Muscle of leg (tissue), 16 donors: ENCODE measurements at places on chromosomes 11 and 22. TPM values are rescaled to one million over a fixed set of nuclear protein-coding genes. Genes with fewer than 3 reads are reported as not detected.
A peak's percentile ranks its signal among the peaks of the same experiment; 100 is the strongest.

- H3K27me3 ChIP-seq, result peaks cover 66% of the 10 kb centered on the region
- no peak overlapping the region for H3K27ac ChIP-seq
- H3K36me3 ChIP-seq, result no peaks in the 10 kb centered on the region
- H3K4me1 ChIP-seq, result peaks cover 17% of the 10 kb centered on the region
- no peak for DNase-seq
These were observed 14.7 kb downstream of the EPS8L2 start for GRCh38 chr11:720642-721246.

- no peak overlapping the region for H3K27ac ChIP-seq
- no peak for DNase-seq
- no peak overlapping the region for H3K4me3 ChIP-seq
- no peaks in the 10 kb centered on the region for H3K36me3 ChIP-seq
- H3K4me1 ChIP-seq, result no peaks in the 10 kb centered on the region
These were observed 112.3 kb downstream of the INSC start for GRCh38 chr11:15227011-15227410.

DNA sequence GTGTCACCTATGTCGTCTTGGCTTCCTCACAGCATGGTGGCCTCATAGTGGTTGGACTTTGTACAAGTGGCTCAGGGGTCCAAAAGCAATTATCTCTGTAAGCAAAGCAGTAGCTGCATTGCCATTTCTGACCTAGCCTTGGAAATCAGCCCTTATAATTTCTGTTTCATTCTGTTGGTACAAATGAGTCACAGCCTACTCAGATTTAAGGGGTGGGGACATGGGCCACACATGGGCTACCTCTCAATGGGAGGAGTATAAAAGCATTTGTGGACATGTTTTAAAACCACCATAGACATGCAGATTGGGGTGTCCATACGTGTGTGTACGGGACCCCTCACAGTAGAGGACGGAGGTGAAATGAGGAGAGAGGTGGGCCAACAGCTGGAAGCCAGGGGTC, 41.6 kb downstream of the CHRDL2 start:
- H3K27me3 ChIP-seq, result peaks cover 10% of the 10 kb centered on the region
- H3K27ac ChIP-seq, result no peak overlapping the region
- no peak overlapping the region for H3K4me3 ChIP-seq

DNA sequence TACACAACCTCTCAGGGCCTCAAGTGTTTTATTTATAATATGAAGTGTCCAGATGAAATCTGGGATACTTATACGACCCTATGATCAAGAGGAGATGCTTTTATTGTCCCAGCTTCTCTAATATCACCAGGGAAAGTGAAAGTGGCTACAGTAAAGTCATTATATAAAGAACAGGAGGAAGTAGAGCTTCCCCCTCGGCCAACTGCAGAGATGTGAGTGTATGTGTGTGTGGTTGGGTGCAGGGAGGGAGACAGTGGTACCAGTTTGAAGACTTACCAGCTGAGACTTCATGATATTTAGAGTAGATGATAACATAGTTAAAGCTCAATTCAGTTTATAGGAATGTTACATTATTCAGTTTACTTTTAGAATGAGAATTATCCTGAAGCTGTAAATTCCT, 373.6 kb upstream of the DDI1 start:
- no peak for DNase-seq
- no peaks in the 10 kb centered on the region for H3K4me1 ChIP-seq
- H3K27me3 ChIP-seq, result no peaks in the 10 kb centered on the region
- no peaks in the 10 kb centered on the region for H3K36me3 ChIP-seq
- H3K27ac ChIP-seq, result no peak overlapping the region

GRCh38 chr11:27972522-27973170, 135.3 kb downstream of the KIF18A start:
- DNase-seq, result no peak
- no peaks in the 10 kb centered on the region for H3K27me3 ChIP-seq
- no peaks in the 10 kb centered on the region for H3K4me1 ChIP-seq
- H3K36me3 ChIP-seq, result no peaks in the 10 kb centered on the region
- no peak overlapping the region for H3K27ac ChIP-seq

- DNase-seq, result no peak
- H3K27ac ChIP-seq, result no peak overlapping the region
- peaks cover 13% of the 10 kb centered on the region for H3K4me1 ChIP-seq
- H3K27me3 ChIP-seq, result peaks cover 2% of the 10 kb centered on the region
- no peak overlapping the region for H3K4me3 ChIP-seq
- no peaks in the 10 kb centered on the region for H3K36me3 ChIP-seq
These were observed 40.0 kb downstream of the COMMD9 start for GRCh38 chr11:36249246-36249645.

- no peak overlapping the region for H3K27ac ChIP-seq
- no peaks in the 10 kb centered on the region for H3K36me3 ChIP-seq
- peaks cover 40% of the 10 kb centered on the region for H3K4me1 ChIP-seq
- no peak overlapping the region for H3K4me3 ChIP-seq
These were observed 95.3 kb upstream of the FGF3 start for GRCh38 chr11:69914286-69915150.

DNA sequence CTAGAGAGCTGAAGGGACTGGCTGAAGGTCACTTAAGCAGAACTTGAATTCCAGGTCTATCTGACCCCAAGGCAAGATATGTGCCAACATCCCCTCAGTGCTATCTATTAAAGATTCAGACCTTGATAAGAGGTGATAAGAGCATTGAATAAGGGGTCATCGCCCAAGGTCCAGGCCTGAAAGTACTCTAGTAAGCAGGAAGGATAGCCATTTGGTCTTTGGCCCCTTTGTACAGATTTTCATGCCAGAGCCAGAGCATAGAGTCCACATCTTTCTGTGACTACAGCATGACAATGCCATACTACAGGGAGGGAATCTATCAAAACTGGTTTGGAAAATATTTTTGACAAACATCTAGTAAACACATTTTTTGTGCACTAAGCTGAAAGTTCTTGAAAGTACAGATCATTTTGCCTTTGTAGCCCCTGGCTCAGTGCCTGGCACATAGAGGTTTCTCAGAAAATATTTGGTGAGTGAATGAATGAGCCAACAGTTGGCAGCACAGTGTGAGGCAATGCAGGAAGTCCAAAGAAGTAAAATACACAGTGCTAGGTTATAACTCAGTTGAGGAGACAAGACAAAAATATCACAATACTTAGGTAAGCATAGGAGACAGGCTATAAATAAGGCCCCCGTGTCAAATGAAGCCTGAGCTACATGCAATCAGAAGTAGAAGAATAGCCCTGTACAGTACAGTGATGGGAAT, 15.1 kb upstream of the RRAS2 start:
- no peaks in the 10 kb centered on the region for H3K36me3 ChIP-seq
- H3K4me3 ChIP-seq, result no peak overlapping the region
- H3K27me3 ChIP-seq, result peaks cover 2% of the 10 kb centered on the region
- no peak overlapping the region for H3K27ac ChIP-seq
- peak; percentile 28 for DNase-seq

DNA sequence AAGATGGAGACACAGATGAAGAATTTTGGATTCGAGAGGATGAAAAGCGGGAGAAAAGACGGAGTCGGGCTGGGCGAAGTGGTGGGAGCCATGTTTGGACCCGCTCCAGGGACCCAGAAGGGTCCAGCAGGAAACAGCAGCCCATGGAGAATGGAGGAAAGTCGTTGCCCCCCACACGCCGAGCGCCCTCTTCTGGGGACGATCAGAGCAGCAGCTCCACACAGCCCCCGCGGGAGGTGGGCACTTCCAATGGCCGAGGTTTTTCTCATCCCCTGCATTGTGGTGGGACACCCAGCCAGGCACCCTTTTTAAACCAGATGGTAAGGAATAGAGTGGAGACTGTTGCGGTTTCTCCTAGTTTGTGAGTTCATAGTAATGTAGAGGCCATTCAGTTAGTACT, 22.8 kb upstream of the SLC25A18 start:
- H3K27ac ChIP-seq, result no peak overlapping the region
- H3K36me3 ChIP-seq, result peaks cover 47% of the 10 kb centered on the region
- peaks cover 3% of the 10 kb centered on the region for H3K4me1 ChIP-seq

GRCh38 chr22:39746600-39747262, 146.8 kb downstream of the ENTHD1 start:
- H3K36me3 ChIP-seq, result no peaks in the 10 kb centered on the region
- peaks cover 16% of the 10 kb centered on the region for H3K27me3 ChIP-seq
- no peak for DNase-seq
- H3K4me3 ChIP-seq, result no peak overlapping the region

GRCh38 chr11:77322506-77322905, 21.0 kb upstream of the GDPD4 start:
- peak; percentile 59 for DNase-seq
- peaks cover 11% of the 10 kb centered on the region for H3K36me3 ChIP-seq
- H3K27ac ChIP-seq, result no peak overlapping the region
- no peaks in the 10 kb centered on the region for H3K4me1 ChIP-seq

DNA sequence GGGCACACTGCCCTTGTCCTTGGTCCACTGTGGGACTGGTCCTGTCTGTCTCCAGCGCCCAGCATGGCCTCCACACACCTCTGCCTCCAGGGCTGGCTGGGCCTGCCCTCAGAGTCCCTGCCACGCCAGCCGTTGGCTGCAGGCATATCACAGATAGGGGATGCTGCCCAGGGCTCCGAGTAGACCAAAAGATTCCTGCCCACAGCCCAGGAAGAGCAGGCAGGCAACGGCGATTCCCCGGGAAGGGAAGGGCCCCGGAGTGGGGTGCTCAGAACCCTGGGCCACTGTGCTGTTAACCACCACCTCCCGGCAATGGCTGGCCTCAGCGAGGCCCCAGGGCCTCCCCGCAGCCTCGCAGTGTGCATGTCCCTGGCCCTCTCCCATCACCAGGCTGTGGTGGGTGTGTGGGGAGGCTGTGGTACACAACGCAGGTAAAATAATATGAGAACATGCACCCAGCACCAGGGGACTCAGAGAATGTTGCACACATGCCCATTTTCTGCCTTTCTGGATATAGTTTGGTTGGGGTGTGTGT, 2.2 kb downstream of the IFITM5 start:
- peaks cover 15% of the 10 kb centered on the region for H3K4me1 ChIP-seq
- no peak overlapping the region for H3K27ac ChIP-seq
- H3K27me3 ChIP-seq, result peaks cover 13% of the 10 kb centered on the region

GRCh38 chr11:102590276-102591049, 34.7 kb downstream of the MMP20 start:
- H3K27ac ChIP-seq, result no peak overlapping the region
- H3K4me1 ChIP-seq, result no peaks in the 10 kb centered on the region
- H3K4me3 ChIP-seq, result no peak overlapping the region
- no peak for DNase-seq
- H3K27me3 ChIP-seq, result no peaks in the 10 kb centered on the region
- H3K36me3 ChIP-seq, result no peaks in the 10 kb centered on the region

GRCh38 chr11:2139123-2139521, at the start of gene IGF2:
IGF2 (minus strand) TSS chr11:2139389; CDS start chr11:2135523, 3,866 bp downstream.
- peak; percentile 90 for DNase-seq
- peaks cover 77% of the 10 kb centered on the region for H3K27me3 ChIP-seq
- peak within 1 kb of the TSS; percentile 89 for H3K27ac ChIP-seq
- H3K4me3 ChIP-seq, result peak within 1 kb of the TSS; percentile 66
- peaks cover 33% of the 10 kb centered on the region for H3K36me3 ChIP-seq
- H3K4me1 ChIP-seq, result peaks cover 30% of the 10 kb centered on the region

- peak overlapping the region; percentile 21 for H3K4me3 ChIP-seq
- H3K27ac ChIP-seq, result peak overlapping the region; percentile 89
- peak; percentile 92 for DNase-seq
- no peaks in the 10 kb centered on the region for H3K27me3 ChIP-seq
These were observed 8.5 kb downstream of the DCHS1 start for GRCh38 chr11:6646918-6647679.

DNA sequence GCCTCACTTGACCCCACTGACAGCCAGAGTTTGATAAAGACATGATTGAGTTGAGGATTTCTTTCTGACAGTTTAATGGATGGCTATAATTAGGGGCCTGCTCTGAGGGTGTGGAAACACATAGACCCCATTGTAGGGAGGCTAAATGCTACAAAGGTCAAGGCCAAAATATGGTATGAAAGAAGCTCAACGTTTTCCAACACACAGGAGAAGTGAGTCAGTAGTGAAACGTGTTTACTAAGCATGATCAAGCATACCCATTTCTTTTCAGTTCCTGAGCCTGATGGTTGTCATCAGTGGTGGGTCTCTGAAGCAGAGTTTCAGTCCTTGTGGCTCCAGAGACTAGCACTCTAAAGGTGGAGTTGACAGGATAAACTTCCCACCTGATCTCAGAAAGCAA, 69.7 kb downstream of the SNX19 start:
- H3K27me3 ChIP-seq, result no peaks in the 10 kb centered on the region
- H3K27ac ChIP-seq, result no peak overlapping the region
- DNase-seq, result no peak
- no peaks in the 10 kb centered on the region for H3K36me3 ChIP-seq
- no peak overlapping the region for H3K4me3 ChIP-seq

- no peak overlapping the region for H3K4me3 ChIP-seq
- peaks cover 24% of the 10 kb centered on the region for H3K4me1 ChIP-seq
- H3K27me3 ChIP-seq, result no peaks in the 10 kb centered on the region
- no peak for DNase-seq
These were observed 13.9 kb downstream of the CCND1 start for GRCh38 chr11:69654660-69655478.

DNA sequence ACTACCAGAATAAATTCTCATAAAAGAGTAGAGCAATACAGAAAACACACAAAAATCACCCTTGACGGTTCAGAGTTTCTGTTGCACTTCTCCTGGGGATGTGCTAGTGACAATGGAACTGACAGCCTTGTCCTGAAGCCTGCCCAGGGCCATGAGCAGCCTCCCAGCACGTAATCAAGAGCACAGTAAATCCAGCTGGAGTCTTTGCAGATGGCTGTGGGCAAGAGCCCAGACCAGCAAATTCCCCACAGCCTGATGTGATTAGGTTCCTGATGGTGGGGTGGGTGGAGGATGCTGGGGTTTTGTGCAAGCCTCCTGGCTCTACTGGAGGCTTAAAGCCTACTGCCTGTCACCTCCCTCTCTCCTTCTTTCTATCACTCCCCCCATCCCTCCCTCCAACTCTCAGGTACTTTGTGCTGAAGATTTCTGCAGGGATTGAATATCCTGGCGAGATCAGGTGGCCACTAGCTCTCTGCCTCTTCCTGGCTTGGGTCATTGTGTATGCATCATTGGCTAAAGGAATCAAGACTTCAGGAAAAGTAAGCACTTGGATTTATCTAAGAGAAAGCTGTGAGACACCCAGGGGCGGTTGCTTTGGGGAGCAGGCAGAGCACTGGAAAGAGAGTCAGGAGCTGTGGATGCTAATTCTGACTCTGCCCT, 18.1 kb downstream of the SLC6A5 start:
- peaks cover 10% of the 10 kb centered on the region for H3K4me1 ChIP-seq
- peak; percentile 21 for DNase-seq
- H3K27ac ChIP-seq, result no peak overlapping the region
- peaks cover 2% of the 10 kb centered on the region for H3K27me3 ChIP-seq
- H3K4me3 ChIP-seq, result no peak overlapping the region

DNA sequence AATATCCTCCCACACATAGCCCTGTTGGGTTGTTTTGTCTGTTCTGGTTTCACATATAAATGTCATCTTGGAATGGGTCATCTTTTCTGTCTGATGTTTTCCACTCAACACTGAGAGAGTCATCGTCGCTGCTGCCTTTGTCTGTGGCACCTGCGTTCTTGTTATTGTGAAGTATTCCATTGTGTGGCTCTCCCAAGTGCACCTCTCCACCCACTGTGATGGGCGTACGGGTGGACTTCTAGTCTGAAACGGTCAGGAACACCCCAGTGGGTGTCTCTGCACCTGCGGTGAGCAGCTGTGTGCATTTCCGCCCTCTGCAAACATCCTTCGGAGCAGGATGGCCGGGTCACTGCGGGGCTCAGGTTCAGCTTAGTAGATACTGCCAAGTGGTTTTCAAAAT, 34.5 kb upstream of the RTL6 start:
- no peak overlapping the region for H3K4me3 ChIP-seq
- H3K4me1 ChIP-seq, result peaks cover 3% of the 10 kb centered on the region
- no peaks in the 10 kb centered on the region for H3K36me3 ChIP-seq
- DNase-seq, result no peak
- no peak overlapping the region for H3K27ac ChIP-seq

OR4A16 gene
- total RNA-seq, result not detected

POU2AF3 gene
- 2.7 TPM for total RNA-seq

C11orf52 gene
- total RNA-seq, result 0.93 TPM

C11orf68 gene
- 13.6 TPM for total RNA-seq

MS4A6A gene
- total RNA-seq, result 27.6 TPM

FDXACB1 gene
- total RNA-seq, result 2.5 TPM

ABTB2 gene
- total RNA-seq, result 3.5 TPM
